NCI-H1092 (cell line): ENCODE measurements at places on chromosomes 7 and 10.

DNA sequence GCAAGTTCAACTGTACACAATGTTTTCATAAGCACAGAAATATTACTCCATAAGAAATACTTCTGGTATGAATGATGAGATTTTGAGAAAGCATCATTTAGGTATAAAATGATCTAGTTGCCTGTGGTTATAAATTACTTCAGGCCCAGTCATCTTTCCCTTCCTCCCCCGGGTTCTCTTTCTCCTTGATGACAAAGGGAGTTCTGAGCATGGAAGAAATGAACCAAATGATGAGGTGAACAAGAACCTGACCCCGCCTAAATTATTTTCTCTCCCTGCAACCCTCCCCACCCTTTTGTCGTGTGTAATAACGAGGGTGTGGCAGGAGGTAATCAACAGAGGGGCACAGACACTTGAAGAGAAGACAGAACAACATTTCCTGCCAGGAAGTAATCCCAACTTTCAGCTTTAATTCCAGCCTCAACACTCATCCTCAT, 319.6 kb upstream of the SP8 start:
- no peak for DNase-seq

DNA sequence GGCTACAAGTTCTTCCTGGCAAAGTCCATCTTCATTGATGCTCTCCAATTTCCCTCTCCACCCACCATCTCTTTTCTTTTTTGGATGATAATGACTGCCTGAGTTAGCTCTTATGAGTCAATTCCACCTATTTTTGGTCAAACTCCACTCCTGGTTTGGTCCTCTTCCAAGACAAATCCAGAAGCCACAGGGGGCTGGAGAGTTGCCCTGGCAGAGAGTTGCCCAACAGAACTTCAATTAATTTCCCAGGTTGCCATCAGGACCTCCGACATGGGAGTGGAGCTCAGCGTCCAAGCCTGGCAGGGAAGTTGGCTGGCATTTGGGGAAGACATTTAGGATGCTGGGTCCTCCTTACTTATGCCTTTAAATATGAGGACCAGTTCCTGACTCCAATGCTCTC, 29.2 kb upstream of the KCNMA1 start:
- DNase-seq, result no peak

DNA sequence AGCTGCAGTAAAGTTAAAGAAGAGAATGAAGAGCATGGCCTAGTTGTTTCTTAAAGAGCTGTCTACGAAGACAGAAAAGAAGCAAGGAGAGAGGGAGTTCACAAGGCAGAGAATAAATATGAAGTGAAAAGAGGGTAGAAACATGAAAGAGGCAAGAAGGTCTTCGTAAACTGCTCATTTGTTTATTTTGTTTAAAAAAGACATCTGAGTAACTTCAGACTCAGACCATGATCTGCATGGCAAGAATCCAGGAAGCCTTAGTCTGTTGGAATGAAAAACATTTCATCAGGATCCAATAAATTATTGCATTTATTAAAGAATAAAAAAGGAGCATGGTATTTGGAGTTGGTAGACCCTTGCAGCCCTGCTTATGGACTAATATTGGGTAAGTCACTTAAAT, 151.1 kb downstream of the SEM1 start:
- DNase-seq, result no peak

GRCh38 chr10:790821-791551, 101.5 kb upstream of the DIP2C start:
- DNase-seq, result no peak

GRCh38 chr7:44914992-44915607, 29.8 kb upstream of the PURB start:
- no peak for DNase-seq

GRCh38 chr10:93054486-93054885, 6.1 kb upstream of the CYP26C1 start:
- no peak for DNase-seq

DNA sequence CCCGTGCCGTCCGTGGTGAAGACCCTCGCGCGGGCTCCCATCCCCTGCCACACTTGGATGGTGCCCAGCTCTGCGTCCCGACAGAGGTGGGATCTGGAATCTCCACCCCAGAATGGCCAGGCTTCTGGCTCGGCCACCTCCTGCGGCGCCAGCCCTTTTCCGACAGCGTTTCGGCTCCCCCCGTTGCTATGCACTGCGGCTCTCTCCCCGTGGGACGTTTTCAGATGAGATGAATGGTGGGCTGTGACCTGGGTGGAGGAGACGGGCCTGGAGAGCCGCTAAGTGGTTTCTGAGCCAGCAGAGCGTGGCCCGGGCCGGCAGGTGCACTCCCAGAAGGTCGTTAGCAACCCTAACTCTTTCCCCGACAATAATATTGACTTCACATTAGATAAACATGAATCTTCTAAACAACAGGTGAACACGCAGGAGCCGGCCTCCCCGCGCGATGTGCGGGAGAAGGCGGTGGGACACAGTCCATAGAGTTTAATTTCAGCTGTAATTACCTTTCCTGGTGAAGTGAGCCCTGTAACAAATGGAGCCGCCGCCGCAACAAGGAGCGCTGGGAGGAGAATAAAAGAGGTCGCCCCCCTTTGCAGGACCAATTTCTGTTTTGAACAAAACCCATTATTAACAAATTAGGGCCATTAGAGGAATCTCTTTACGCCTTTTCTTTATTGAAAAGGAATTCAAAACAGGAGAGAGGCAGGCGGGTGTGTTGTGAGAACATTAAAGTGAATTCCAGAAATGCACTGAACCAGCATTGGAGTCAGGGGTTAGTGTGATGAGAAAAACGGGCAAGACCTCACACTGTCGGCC, 294.3 kb upstream of the PFKP start:
- peak; percentile 87 for DNase-seq

- DNase-seq, result no peak
These were observed 26.3 kb upstream of the PPIF start for GRCh38 chr10:79320820-79321493.

GRCh38 chr10:70549351-70549961, 53.1 kb downstream of the PRF1 start:
- DNase-seq, result no peak

DNA sequence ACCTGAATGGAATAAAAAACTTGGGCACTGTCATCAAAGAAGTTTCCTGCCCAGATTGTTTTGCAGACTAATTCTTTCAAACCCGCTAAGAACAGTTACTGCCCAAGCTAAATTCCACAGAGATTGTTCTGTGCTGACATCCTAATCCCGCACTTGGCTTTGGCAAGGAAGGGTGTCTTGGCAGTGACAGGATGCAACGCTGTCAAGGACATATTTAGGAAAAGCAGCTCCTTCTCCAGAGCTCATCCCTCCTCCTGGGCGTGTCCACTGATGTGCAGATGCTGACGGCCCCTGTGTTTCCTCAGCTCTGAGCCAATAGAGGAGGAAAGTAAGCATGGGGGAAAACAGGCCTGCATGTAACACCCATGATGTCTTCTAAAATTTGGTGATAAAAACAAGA, 74.2 kb downstream of the EEPD1 start:
- DNase-seq, result no peak

- DNase-seq, result no peak
These were observed 1.1 kb upstream of the SFXN4 start for GRCh38 chr10:119166564-119166963.

DNA sequence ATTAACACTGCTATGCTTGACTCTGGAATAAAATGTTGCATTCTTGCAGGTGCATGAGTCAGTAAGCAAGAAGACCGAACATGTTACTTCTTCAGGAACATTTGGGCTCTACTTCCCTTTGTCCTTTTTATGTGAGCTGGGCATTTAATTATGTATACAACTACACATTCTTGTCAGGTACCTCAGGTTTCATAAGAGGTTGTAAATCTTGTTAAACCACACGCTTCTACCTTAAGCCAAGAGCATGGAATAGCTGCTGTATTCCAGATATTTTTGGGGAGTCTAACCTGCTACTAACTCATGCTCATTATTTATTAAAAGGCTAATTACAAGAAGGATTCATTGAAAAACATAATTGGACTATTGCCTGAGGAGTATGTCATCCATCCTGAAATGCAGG, 414.2 kb upstream of the KLF6 start:
- DNase-seq, result no peak

GRCh38 chr7:47493976-47494911, 87.7 kb downstream of the TNS3 start:
- DNase-seq, result no peak

- DNase-seq, result no peak
These were observed 17.7 kb downstream of the PCGF5 start for GRCh38 chr10:91238191-91238590.

DNA sequence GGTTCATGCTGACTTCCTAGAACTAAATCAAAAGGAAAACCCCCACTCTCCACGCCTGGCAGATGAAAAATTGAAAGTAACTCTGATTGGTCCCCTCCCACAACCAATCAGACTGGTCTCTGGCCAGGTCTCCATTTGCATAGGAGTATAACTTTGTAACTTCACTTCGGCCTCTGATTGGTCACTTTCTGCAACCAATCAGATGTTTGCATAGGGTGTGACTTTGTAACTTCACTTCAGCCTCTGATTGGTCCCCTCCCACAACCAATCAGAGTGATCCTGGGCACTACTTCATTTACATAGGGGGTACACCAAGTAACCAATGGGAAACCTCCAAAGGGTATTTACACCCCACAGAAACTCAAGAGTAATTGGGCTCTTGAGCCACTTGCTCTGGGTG, 306.6 kb upstream of the PFKP start:
- DNase-seq, result no peak

DNA sequence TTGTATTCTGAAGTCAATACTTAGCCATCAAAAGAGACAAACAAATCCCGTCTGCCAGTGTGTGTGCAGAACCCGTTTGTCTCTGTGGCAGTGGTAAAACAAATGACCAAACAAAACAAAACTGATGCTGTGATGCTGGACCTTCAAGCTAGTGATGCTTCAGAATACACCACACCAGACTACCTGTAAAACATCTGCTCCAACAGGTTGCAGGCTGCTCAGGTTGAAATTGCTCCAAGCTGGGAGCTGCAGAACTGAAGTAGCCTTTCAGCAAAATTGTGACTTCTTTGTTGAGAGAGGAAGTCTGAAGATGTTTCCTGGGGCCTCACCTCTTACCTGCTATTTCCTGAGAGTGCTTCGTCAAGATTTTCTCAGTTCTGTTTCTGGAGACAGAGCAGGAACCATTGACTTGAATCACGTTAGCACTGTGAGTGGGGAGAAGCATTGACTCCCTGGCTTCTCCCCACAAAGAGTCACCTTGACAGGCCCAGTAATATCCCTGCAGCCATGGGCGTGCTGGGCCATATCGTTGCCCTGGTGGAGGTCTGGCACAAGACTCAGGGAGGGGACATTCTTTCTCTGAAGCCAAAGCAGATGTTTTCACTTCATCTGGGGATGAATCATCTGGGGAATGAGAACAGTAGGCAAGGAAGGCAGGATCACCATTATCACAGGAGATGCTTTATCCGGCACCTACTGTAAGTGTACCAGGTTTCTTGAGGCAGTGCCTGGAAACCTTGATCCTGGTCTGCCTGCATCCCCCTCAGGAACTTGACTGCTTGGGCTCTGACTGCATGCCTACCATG, 80.2 kb downstream of the RBM20 start:
- no peak for DNase-seq

DNA sequence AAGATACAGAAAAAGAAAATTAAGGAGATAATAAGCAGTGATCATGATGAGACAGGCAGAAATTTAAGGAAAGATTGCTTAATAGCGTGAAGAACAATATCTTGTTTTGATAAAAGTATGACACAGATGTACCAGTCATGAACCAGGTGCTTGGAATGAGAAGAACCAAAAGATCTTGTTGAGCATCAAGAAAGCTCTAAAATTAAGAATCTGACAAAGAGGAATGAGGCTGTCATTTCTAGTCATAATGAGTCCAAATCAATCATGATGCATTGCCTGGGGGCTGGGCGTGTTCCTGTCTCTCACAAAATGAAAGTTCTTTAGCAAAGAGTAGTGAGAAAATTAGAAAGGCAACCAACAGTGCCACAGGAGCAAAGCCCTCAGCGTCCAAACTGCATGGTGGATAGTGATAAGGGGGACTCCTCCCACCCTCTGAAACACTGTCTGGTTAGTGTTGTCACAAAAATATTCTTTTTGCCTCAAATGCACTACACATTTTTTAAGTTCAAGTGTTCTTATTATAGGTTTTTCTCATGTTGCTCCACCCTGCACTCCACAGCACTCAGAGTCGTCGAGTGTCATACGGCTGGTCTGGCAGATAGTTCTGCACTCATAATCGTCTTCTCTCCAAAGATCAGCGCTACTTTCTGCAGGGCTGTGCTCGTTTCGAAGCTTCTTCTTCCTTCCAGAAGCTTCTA, 439.6 kb downstream of the TNS3 start:
- DNase-seq, result no peak

DNA sequence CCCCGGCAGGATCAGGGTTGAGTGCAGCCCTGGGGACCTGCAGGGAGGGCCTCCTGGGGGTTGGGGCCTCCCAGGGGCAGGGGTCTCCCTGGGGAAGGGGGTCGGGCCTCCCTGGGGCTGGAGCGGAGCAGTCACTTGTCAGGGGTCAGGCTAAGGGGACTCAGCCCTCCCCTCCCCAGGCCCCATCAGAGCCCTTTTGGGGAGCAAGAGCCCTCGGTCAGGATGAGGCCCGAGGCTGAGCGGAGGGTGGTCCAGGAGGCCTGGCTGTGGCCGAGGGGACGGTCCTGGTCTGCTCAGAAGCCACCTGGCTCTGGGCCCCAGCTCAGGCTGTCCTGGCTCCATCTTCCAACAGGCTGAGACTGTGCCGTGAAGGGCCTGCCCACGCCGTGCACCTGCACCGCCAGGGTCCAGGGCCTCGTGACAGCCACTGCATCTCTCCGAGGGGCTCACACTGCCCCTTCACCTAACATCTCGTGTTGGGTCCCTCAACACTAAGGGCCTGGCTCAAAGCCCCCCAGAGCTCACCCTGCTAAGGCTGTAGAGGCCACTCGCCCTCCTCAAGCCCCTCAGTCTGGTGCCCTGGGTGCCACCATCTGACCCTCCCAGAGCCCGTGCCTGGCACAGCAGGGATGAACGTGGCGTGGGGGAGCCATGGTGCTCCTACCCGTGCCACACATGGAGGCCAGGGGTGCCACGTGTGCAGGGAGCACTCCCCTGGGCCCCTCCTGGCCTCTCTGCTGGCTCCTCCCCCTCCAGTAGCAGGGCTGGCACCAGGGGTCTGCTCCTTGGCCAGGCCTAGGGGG, 12.9 kb downstream of the BHLHA15 start:
- DNase-seq, result no peak

- DNase-seq, result no peak
These were observed 48.6 kb upstream of the PPIF start for GRCh38 chr10:79298403-79299244.

DNA sequence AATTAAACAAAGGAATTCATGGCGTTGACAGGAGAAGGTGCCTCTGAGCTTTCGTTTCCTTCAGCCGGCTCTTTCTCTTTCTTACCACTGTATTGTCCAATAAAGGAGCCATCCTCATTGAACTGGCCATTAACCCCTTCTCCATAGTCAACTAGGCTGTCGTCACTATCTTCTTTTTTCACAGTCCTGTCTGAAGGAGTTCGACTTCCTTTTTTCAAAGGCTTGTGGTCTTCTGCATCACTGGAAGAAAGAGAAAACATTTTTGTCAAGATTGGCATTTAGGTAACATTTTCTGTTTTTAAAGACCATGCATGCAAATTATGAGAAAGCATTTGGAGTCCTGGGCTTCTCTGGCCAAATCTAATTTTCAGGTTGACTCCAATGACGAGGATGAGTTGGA, 19.7 kb upstream of the LAMB4 start:
- DNase-seq, result no peak

- DNase-seq, result no peak
These were observed 227.8 kb downstream of the GLRX3 start for GRCh38 chr10:130363899-130364445.

GRCh38 chr7:40604601-40605438, 470.0 kb downstream of the SUGCT start:
- DNase-seq, result peak; percentile 1
